Stimulated activated CD8-positive, alpha-beta memory T cell treated with anti-CD3 and anti-CD28 coated beads, Interleukin-4, amount 100 ng/mL, for 1 hour (primary cell): ENCODE measurements at places on chromosomes 4 and X.

DNA sequence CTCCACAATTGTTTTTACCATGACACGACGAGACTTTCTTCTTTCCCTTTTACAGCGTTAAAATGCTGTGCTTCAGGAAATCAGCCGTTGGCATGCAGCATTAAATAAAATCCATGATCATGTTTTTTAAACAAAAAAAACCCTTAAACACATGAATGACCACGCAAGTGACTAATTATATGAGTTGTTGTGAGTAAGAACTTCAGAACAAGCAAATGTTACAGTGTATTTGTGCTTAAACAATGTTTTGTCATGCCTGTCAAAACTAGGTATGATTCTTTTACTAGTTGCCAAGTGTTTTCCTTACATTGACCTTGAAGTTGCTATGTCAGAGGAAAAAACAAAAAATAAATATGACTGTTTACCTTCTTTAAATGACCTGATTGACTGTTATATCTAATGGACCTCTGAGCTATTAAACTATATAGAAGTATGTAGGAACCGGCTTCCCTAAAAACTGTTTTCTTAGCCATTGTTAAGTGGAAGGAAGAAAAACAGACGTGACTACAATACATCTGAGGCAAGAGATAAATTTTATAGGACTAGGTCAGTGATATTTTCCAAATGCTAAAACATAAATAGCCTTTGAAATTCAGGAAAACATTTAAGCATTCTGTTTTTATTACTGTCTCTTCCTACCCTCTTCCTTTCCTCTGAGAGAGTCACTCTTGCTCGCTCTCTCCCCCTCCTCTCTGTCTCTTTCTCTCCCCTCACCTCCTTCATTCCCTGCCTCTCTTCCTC lies 197.1 kb downstream of the PALLD start:
- DNase-seq = no peak

DNA sequence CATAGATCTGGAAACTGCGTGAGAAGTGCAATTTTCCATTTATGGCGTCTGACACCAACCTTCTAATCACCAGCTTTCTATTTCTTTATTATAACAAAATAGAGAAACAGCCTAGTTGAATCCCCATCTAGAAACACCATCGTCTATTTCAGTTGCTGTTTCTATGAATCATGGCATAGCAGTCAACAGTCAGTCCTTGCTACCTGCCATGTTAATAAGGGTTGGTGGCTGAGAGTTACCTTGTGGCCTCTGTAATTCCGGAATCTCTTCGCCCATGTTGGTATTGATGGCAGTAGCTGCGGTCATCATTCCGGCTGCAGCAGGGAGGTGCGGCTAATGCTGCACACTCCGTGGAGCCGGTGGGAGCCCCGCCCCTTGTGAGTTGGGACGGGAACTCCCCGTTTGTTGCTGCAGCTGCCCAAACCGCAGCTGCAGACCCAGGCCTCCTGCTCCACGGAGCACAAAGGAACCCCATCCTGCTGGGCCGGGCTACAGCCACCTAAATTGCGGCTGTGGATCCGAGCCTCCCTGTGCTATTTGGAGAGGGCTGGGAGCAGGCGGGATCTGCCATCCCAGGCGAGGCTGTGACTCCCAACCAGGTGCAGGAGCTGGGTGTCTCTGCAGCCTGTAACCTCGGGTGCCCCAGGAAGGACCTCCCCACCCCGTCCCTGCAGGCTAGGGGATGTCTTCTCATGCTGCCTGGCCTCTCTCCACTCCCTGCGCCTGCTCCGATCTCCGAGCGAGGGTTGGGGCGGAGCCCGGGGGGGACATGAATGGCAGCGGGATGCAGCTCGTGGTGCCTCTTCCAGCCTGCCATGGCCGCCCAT lies 115.4 kb upstream of the STK26 start:
- no peak for DNase-seq

DNA sequence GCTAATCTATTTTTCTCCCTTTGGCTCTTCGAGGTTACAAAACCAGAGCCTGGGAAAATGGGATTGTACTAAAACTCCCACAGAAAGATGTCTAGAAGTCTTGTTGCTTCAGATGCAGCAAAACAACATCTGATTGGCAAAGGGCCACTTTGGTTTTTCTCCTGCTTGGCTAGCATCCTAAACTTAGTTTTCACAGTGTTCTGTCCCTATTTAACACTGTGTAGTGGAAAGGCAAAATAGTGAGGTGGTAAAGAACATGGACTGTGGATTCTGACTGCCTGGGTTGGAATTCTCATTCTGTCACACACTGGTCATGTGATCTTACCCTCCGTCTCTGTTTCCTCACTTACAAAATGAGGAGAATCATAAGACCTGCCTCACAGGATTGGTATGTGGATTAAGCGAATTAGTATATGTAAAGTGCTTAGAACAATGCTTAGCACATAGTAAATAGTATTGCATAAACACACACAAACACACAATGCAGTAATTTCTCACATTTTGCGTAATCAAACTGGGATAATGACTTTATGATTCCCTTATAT lies 23.5 kb downstream of the TIGD2 start:
- no peak for DNase-seq

DNA sequence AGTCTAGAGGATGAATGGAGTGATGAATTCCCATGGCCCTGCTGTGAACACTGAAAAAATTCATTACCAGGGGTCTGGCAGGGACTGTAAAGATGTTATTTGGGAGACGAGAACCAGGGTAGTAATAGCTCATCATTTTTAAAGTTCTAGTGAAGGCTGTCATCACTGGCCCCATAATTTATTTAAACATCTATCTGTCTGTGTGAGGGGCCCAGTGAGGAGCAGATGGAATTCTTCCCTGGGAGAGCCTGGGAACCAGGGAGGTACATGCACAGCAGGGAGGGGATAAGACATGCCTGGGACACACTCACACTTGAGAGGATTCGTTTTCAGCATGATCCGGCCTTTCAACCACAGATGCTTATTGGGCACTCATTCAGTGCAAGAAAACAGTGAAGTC lies 162.0 kb downstream of the PDGFRA start:
- DNase-seq = no peak

DNA sequence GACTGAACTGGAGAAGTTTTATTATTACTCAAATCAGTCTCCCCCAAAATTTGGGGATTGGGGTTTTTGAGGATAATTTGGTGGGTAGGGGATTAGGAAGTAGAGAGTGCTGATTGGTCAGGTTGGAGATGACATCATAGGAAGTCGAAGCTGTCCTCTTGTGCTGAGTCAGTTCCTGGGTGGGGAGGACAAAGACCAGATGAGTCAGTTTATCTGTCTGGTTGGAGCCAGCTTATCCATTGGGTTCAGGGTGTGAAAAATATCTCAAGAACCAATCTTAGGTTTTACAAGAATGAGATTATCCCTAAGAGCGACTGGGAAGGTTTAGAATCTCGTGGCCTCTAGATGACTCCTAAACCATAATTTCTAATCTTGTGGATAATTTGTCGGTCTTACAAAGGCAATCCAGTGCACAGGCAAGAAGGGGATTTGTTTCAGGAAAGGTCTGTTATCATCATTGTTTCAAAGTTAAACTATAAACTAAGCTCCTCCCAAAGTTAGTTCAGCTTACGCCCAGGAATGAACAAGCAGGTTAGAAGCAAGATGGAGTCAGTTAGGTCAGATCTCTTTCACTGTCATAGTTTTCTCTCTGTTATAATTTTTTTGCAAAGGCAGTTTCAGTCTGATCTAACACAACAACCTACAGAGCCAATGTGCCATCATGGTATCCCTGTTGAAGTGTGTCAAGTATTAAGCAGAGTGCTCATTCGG lies 274.5 kb downstream of the SLC7A11 start:
- DNase-seq = no peak

GRCh38 chr4:26807330-26807729 lies 53.3 kb upstream of the STIM2 start:
- no peak for DNase-seq

- DNase-seq = no peak
These were observed 3.4 kb downstream of the ARX start for GRCh38 chrX:25012433-25012735.

GRCh38 chrX:51837921-51838320 lies 55.5 kb upstream of the MAGED1 start:
- no peak for DNase-seq

- no peak for DNase-seq
These were observed 996.1 kb upstream of the PABPC4L start for GRCh38 chr4:135197641-135198040.

DNA sequence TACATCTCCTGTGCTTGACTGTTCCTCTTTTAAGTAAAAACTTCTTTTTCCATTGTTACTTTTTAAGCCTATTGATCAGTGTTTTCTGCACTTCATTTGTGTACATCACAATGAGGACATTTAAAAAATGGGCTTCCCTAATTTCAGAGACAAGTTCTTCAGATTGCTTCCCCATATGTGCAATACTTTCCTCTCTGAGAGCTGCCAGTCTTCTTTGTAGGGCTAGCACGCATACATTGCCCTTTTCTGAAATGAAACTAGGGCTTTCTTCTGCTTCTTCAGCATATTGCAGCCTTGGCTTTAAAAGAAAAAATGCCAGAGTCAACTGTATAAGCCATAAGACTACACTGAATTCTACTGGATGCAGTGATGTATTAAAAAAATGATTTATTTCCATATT lies 37.8 kb downstream of the FAT4 start:
- no peak for DNase-seq

GRCh38 chr4:151004222-151004621 lies 10.9 kb downstream of the LRBA start:
- no peak for DNase-seq

DNA sequence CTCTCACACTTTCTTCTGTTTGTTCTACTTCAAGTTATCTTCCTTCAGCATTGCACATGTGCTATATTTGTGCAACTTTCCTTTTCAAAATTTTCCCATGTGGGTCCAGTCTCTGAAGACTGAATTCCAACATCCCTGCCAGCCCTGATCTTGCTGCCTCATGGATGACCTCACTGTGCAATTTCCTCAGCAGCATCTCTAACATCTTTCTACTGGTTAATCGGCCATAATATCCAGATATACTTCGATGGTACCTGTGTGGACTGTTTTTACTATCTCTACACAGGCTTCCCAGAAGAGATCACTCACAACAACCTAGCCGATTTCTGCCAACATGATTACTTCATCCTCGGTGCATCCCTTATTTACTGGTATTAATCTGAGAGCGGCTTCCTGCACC lies 41.5 kb downstream of the GPM6A start:
- DNase-seq = no peak

DNA sequence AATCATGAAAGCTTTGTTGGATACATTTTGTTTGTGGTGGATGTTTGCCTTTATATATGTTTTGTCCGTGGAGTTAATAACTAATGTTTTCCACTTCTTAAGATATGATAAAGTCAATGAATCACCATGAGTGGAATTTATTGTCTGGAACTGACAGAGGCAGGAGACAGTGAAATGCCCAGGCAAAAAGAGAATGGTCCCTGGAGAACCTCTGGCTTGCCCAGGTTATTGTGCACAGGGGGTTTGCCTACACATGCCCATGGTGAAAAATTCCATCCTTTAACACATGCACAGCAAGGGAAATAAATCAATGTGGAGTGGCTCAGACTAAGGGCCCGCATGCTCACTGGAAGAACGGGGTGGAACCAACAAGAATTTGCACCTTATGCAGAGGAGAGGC lies 964.3 kb upstream of the GRIA3 start:
- no peak for DNase-seq

DNA sequence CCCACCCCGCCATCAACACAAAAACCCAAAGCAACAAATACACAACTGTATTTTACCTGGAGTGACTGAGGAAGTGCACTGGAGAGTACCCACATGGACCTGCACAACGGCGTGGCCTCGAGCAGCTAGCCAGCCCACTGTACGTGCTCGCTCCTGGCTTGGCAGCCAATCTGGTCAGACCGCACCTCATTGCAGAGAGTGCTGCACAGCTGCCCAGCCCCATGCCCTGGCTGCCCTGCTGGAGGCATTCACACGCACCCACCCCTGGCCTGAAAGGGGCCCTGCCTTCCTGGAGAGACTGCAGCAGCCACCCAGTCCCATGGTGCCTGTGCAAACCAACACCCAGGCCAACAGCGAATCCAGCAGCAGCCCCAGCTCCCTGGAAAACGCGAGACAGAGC lies 116.3 kb downstream of the GALNTL6 start:
- DNase-seq = no peak

DNA sequence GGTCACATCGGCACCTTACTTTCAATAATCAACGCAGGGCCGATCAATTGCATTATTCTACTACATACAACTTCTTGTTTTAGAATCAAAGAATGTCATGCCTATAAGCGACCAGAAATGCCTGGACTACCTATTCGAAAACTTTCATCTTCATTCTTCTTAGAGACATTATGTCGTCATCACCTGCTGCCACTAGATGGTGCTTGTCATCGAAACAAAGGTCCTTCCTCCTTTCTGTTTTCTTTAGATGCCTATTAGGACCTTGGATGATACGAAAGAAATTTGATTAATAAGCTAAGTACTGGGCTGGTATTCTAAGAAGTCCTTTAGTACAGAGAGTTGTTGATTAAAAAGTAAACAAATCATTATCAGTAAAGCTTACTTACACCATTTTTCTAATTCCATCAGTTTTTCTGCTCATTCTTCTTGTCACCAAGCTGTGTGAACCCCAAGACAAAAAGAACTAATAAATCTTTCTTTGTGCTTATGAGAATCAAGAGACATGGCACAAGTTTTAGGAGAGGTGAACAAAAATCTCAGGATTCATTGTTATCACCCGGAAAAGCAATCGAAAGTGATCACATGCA lies 154.5 kb upstream of the SLC4A4 start:
- DNase-seq = no peak

GRCh38 chr4:109702950-109703663 lies at the start of gene CASP6:
Gene CASP6 (minus strand): TSS chr4:109703445. CDS start chr4:109703395, 50 bp downstream.
- DNase-seq = peak; percentile 47

- DNase-seq = no peak
These were observed 21.6 kb downstream of the C4orf50 start for GRCh38 chr4:5996641-5997040.

DNA sequence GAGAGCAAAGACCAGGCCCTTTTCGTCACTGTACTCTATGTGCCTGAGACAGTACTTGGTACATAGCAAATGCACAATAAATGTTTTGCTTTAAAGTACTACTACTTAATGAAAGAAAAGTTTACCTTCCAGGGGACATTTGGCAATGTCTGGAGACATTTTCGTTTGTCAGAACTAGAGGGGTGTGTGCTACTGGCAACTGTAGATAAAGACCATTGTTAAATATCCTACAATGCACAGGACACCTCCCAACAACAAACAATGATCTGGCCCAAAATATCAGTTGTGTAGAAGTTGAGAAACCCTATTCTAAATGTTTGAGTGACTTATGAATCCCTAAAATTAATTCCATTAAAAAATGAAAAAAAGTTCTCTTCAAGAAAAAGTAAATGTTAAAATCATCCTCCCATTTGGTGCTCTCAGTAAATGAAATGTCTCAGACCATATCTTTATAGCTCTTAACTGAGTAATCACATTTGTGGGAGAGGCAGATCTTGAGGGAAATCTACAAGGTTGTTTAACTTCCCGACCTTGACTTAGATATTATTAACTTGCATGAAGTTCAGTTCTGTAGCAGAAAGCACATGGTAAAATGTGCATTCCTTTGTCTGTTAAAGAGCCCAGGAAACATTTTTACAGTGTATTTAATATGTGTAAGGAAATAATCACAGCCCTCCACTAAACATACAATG lies 18.5 kb downstream of the EGFL6 start:
- no peak for DNase-seq
